ENCODE measurements at places on chromosomes 7 and 10.

- no peak for DNase-seq
These were observed 173.6 kb downstream of the SH3PXD2A start for GRCh38 chr10:103681617-103682399.

DNA sequence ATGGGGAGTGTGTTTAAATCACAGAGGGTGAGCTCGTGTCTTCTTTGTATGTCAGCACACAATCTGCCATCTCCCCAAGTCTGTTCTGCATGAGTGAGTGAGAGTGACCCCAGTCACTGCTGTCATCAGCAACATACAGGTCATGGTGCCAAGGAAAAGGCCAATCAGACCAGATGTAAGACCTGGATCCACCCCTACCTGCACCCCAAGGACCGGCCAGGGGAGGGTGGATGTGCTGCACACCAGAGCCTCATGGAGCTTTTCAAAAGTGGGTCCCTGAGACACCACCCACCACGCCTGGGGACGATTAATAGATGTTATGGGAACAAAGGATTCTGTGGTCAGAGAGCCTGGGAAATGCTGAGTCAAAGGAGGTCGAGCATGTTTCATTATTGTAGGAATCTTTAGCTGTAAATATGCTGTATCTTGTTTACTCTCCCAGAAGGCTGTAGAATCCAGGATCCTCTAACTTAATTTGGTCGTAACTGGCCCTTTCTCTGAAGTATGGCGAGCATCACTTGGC lies 420.5 kb downstream of the RPS24 start:
- DNase-seq = no peak

DNA sequence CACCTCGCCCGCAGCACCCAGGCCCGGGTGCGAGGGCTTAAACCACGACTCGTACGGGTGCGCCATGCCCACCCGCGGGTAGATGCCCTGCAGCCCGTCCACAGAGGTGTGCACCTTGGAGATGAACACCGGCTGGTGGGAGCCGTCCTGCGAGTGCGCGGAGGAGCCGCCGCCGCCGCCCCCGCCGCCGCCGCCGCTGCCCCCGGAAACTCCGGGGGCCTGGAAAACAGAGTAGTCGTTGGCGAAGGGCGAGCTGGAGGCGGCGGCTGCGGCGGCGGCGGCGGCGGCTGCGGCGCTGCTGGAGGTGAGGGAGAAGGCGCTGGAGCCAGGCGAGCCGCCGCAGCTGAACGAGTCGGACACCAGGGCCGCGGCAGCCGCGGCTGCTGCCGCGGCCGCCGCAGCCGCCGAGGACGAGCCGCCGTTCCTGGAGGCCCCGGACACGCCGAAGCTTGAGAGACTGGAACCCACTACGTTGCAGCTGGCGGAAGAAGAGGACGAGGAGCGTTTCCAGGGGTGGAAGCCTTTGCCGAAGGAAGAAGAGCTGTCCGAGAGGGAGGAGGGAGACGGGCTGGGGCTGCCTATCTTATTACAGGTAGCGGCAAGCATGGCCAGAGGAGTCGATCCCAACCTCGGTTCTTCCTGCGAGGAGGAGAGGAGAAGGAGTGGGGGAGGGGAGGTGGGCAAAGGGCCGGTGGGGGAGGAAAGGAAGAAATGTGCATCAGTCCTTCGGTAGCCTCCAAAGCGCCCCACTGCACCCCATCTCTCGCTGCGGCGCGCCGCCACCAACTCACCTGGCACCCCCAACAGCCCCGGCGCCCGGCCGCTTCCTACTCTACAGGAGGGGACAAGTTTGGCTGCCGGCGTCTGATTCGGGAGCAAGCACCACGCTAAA lies 1.3 kb downstream of the SP8 start:
- no peak for DNase-seq

- DNase-seq = peak; percentile 22
These were observed 67.5 kb upstream of the MEOX2 start for GRCh38 chr7:15753887-15754579.

DNA sequence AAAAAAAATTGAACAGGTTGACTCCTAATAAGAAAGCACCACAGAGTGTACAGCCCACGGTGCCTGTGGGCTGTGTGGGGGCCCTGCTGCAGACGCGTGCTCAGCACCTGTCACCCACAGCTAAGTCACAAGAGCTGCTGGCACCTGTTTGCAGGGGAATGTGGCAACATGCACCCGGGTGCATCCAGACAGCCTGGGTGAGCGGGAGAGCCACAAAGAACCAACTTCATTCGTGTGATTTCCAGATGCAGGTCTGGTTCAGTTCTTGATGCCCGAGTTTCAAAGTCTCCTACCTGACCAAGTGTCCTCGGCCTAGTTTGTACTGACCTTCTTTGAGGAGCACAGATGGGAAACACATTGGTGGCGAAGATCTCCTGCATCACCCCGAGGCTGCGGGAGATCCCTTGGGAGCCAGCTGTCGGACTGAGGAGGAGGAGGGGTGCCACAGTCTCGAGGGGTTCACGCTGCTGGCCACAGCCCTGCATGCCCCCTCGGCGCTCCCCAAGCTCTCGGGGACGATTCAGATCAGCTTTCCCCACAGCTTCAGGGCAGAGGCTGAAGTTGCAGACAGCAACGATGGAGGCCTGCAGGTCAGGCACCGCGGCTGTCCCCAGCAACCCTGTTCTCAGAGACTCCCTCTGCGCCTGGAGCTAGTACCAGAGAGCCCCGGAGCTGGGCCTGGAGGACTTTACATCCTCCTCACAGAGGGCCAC lies 35.3 kb downstream of the AMZ1 start:
- no peak for DNase-seq

DNA sequence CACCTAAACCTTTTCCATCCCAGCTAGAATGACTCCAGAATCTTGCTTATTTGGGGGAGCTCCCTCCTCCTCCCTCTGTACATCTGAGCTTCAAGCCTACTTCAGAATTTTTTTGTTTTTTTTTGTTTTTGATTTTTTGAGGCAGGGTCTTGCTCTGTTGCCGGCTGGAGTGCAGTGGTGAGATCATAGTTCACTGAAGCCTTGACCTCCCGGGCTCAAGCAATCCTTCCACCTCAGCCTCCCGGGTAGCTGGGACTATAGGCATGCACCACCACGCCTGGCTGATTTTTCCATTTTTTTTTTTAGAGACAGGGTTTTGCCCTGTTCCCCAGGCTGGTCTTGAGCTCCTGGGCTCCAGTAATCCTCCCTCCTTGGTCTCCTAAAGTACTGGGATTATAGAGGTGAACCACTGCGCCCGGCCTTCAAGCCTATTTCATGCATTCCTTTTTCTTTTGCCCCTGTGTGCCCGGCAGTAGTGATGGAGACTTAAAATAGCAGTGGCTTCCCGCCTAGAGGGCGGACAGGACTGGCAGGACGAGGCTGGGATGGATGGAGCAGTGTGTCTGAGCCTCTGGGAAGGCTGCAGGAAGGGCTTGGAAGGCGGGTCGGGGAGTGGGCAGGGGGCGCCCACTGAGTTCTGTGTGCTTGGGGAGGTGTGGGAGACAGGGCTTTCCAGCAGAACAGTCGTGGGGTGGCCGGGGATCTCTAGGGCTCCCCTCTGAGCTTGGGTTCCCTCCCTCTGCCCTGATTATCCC lies 8.8 kb downstream of the CUX1 start:
- no peak for DNase-seq

DNA sequence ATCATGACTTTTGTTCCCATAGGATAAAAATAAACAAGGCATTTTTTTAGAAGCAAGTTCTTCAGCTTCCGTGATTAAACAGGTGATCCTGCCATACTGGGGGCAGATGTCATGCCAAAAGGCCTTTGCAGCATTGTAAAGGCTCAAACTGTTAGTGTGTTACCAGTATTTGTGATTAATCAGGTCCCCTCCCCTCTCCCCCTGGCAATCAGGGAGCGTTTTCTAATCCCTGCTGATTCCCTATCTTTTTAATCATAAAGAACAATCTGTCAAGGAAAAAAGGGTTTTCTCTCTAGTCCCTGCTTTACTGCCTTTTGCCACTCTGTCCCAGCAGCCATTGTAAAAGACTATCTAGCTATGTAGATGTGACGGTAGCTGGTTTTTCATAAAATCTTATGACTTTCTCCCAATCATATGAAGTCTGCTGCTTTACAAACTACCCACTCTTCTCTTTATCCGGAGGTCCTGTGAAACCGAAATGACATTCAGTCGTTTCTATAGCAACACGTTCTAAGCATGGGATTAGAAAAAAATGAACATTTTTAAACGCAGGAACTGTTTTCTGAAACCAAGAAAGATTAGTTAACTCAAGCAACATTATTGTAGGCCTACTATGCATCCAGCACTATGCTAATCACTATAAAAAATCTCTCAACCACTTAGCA lies 210.9 kb downstream of the RNLS start:
- DNase-seq = no peak

DNA sequence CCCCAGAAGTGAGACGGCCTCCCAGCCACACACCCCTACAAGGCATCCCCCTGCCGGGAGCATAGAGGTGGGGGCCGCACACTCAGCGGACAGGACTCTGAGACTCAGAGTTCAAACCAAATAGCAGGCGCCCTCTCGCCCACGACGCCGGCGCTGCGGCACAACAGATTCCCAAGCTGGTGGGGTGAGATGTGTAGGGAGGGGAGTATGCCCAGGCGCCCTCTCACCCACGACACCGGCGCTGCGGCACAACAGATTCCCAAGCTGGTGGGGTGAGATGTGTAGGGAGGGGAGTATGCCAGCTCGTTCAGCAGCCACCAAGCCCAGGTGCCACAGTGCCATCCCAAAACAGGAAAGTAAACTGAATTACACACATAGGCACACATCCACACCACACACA lies 64.7 kb downstream of the TCERG1L start:
- DNase-seq = no peak

- no peak for DNase-seq
These were observed 7.7 kb downstream of the SLC26A4 start for GRCh38 chr7:107668296-107668695.

GRCh38 chr10:103145860-103146466 lies 47.1 kb downstream of the NT5C2 start:
- DNase-seq = peak; percentile 83

DNA sequence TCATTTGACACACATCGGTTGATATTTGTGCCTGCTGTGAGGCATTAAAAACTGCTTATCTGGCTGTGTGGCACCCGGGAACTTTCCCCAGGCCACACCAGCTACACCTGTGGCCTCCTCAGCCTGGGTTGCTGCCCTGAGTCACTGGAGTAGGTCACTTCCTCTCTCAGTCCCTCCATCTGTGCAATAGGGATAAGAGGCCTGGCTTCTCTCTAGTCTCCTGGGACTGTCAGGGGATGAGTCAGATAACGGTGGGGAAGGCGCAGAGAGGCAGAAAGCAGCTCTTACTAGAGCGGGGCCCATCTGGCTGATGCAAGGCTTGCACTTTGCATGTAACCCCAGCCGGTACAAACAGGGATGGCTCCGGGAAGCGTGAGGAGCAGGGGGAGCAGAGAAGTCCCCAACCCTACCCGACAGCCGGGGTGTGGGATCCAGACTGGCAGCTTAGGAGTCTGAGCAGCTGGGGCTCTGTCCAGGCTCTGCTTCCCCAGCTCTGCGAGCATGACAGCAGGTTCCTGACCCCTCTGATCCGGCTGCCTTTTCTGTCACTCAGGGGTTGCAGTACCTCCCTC lies 34.0 kb downstream of the DNAJB12 start:
- DNase-seq = peak; percentile 98

- no peak for DNase-seq
These were observed 15.5 kb upstream of the MICALL2 start for GRCh38 chr7:1474736-1475135.

DNA sequence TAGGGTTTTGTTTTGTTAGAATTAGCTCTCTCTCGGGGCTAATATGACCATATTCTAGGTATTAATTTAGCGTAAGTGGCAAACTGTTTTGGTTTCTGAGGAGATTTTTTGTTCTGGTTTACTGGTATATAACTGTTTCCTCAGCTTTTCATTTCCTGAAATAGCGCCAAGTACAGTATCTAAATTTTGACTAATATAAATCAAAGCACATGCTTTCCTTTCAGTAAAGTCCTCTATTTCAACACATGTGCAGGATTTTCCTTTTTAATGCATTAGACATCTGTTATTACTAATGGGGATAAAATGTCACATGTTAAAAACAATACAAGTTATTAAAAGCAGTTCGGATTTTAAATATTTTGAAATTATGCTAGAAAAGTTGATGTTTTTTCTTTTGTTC lies 11.3 kb downstream of the FERD3L start:
- no peak for DNase-seq

DNA sequence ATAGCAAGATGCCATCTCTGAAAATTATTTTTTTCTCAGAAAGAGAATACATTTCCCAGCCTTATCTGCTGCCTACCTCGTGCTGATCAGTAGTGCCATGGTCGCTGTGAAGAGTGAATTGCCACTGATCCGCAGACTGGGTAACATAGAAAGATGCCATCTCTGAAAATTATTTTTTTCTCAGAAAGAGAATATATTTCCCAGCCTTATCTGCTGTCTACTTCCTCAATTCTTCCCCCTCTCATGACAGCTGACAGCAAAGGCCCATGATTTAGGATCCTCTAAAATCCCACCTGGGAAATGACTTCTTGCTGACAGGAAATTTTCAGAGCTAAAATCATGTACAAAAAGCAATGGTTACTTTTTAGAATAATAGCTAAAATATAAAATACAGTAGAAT lies 92.5 kb upstream of the AHR start:
- no peak for DNase-seq

- peak; percentile 13 for DNase-seq
These were observed 944.3 kb downstream of the GATA3 start for GRCh38 chr10:8998751-8999150.

GRCh38 chr7:65744406-65744805 lies 128.5 kb upstream of the VKORC1L1 start:
- DNase-seq = no peak

GRCh38 chr7:106747804-106748203 lies 86.8 kb upstream of the CCDC71L start:
- DNase-seq = no peak

DNA sequence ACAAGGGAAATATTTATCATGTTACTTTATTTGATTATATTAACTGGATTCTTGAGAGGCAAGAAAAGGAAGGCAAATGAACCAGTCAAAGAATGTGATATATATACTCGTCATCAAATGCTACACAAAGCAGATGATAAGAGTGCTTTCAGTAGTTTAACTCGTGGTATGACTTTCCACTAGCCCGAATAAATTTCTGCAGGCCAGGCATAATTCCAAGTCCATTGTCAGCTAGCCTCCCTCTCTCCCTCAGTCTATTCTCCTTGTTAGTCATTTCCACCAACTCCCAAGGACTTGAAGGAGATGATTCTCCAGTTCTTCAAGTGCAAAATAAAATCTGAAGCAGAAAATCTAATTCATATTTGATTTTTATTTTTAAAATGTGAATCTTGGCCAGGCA lies 190.5 kb downstream of the GLI3 start:
- peak; percentile 39 for DNase-seq

DNA sequence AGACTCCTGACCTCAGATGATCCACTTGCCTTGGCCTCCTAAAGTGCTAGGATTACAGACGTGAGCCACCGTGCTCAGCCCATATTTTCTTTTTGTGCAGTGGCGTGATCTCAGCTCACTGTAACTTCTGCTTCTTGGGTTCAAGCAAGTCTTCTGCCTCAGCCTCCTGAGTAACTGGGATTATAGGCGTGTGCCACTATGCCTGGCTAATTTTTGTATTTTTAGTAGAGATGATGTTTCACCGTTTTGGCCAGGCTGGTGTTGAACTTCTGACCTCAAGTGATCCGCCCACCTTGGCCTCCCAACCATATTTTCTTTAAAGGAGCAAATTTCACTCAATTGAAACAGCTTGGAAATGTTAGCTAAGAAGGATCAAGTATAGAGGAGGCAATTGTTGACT lies 16.5 kb downstream of the GBF1 start:
- DNase-seq = no peak

GRCh38 chr7:128396357-128396756 lies 13.4 kb downstream of the IMPDH1 start:
- DNase-seq = no peak
